ENCODE measurements at places on chromosomes 7 and 10.

DNA sequence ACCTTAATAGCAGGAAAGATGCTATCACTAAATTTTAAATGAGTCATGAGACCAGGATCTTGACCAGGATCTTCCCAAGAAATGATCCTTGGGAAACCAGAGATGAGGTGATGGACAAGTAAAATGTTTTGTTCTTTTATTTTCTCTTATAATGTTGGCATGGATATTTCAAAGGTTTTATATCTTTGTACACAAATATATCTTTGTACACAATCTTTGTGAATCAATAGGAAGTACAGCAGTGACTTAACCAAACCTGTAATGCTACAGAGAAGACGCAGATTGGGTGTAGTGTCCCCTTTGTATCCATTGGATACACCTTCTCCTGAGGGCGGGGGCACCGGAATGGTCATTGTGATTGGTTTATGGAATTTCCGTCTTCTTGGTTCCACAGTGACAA, 180.1 kb upstream of the CCDC6 start:
- DNase-seq, result no peak

- DNase-seq, result no peak
Observed at GRCh38 chr7:128783143-128783861, 7.7 kb upstream of the OPN1SW start.

GRCh38 chr7:150898475-150899011, 46.2 kb downstream of the AOC1 start:
- DNase-seq, result peak; percentile 79

DNA sequence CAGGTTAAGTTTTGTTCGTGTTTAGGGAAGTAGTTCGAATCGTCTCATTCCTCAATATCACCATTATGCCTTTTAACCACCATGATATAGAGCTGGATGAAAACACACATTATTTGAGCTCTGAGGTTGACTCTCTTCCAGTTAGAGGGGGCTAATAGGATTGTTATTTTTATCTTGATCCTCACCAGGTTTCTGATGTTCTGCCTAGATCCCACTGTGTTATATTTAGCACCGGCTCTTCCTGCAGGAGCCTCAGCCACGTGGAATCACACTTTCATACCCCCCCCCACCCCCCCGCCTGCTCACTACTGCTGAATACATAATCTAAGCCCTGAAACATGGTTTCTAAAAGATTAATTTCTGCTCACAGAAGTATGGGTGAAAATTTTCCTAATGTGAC, 88.3 kb downstream of the NRCAM start:
- DNase-seq, result no peak
